ENCODE measurements at places on chromosomes 4 and X.

DNA sequence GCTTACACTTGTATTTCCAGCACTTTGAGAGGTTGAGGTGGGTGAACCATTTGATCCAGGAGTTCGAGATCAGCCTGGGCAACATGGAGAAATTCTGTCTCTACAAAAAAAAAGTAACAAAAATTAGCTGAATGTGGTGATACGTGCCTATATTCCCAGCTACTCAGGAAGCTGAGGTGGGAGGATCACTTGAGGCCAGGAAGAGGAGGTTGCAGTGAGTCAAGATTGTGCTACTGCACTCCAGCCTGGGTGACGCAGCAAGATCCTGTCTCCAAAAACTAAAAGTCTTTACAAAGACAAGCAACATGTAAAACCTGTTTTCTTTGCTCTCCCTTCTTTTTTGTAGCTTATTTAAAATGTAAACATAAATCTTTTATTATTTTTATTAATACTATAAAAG is 1156.1 kb downstream of the FAT4 start:
- DNase-seq: no peak

- no peak for DNase-seq
Observed at GRCh38 chr4:13325744-13326143, 158.4 kb downstream of the RAB28 start.

- DNase-seq: peak; percentile 81
Observed at GRCh38 chrX:40013266-40014195, 84.2 kb downstream of the BCOR start.

DNA sequence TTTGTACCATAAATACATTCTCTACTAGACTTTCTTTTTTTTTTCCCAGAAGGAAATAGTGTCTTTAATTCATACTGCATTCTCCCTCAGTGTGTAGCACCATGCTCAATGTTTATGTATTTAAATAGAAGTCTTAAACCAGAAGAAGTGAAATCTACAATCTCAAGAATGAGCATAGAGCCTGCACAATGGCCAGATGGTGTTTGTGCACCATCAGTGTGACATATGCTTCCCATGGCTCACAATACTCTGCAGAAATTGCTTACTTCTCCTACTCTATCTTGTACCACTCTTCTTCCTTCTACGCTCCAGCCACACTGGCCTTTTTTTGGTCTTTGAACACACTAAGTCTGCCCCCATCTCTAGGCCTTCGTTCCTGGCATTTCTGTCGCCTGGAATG is 2.6 kb upstream of the DOCK11 start:
- no peak for DNase-seq

- no peak for DNase-seq
Observed at GRCh38 chr4:121861426-121861825, 8.8 kb downstream of the BBS7 start.

DNA sequence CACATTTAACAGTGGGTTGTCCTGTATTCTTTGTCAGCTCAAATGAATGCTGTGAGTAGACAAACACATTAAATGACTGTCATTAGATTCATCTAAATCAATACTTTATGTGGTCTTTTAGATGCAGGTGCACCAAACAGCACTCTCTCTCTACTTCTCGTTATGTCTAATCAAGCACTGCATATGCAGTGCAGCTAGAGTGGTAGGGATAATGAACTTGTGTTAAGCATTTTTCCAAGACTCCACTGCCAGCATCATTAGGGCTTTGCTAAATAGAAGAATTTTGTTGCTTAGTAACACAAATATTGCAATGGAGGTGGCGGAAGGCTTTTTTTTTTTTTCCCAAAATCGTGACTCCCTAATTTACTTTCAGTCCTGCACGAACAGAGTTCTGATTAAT is 447.0 kb upstream of the GALNT7 start:
- no peak for DNase-seq

DNA sequence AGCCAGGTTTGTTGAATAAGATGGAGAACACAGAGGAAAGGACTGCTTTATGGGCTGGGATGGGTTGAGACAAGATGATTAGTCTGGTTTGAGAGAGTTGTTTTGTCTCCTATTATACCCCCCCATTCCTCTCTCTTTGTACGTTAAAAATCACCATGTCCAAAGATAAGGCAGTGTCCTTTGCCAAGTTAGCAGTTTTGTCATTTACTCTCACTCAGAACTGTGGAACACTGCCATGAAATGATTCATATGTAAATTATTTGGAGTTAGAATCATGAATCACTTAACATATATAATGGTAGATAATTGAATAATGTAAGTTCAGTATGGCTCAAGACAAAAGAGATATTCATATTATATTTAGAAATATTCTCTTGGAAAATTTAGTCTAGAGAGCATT is 151.3 kb downstream of the DCLK2 start:
- no peak for DNase-seq

Data from NCI-H510A treated with DMSO at 0.1 percent for 48 hours (cell line).